NCI-H1105 (cell line): ENCODE measurements at places on chromosomes 6 and 20.

- no peak for DNase-seq
Measured at GRCh38 chr6:141260627-141261015, 872.1 kb upstream of the GJE1 start.

- no peak for DNase-seq
Measured at GRCh38 chr20:47326658-47327268, 29.7 kb downstream of the ZMYND8 start.

DNA sequence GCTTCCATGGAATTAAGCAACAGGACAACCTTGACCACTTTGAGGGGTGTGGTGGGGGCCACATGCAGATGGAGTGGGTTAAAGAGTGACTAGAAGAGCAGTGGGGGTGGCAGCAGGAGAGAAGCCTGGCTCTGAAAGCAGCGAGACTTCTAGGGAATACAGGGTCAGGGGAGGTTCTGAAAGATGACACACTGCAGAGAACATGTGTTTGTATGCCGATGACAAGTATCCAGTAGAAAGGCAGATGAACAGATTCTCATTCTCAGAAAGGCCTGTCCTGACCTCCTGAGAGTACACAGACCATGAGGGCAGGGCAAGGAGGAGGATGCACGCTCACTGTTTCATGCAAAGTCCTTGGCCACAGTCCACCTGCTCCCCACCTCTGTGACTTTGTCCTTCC is 2.9 kb downstream of the LPA start:
- DNase-seq: no peak

GRCh38 chr20:51876313-51876940 is 74.1 kb upstream of the SALL4 start:
- DNase-seq: no peak

DNA sequence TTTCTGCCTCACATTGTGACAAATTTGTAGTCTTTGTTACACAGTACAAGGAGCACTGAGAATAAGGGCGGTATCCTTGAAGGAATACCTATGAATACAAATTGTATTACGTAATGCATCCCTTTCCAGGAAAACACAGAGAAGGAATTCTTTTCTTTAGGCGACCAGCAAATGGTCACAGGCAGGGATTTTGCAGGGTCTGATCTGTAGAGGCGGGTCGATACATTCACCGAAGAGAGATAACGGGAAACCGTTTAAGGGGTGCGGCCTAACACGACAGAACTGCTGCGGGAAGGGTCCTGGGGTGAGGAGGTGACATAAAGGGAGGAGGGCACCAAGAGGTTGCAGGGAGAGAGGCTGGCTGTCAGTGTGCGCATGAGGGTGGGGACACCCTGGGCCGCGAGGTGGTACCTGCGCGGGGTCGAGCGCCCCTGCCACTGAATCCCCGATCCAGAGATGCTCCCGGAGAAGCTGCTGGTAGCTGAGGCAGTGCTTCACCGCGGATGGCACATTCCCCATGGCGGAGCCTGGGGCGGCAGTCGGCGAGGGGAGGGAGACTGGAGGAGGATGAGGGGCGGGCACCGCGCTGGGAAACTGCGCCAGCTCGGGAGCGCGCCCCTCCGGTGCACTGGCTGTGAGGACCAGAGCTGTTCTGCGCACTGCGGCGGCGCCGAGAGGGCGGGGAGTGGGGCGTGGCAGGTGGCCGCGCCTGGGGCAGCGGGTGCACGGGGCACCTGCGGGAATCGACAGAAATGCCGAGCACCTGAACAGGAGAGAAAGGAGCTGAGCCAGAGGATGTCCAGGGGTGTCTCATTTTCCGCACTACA is at the start of gene HMGCLL1:
Gene HMGCLL1, minus strand, starts transcription at position 656 of the 827 bp plus-strand sequence. Its CDS starts 137 bp downstream, at position 519.
- DNase-seq: peak; percentile 76

DNA sequence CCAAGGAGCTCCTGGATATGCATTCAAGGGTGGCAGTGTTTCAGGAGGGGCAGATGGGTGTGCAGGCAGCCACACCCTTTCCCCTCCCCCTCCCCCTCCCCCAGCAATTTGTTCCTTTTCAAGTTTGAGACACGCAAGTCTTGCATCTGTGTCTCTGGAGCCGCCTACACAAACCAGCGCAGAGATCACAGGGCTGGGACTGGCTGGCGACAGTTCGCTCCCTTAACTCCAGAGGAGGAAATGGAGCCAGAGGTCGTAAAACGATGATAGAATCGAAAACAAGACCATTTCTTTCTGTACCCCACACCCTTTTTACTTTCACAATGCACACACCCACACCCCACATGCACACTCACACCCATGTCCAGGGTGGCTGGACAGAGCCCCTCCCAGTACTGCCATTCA is 163.1 kb downstream of the LY86 start:
- DNase-seq: no peak
